ENCODE measurements at places on chromosomes 2 and 18. TPM values are rescaled to one million over a fixed set of nuclear protein-coding genes. Genes with fewer than 3 reads are reported as not detected.

DNA sequence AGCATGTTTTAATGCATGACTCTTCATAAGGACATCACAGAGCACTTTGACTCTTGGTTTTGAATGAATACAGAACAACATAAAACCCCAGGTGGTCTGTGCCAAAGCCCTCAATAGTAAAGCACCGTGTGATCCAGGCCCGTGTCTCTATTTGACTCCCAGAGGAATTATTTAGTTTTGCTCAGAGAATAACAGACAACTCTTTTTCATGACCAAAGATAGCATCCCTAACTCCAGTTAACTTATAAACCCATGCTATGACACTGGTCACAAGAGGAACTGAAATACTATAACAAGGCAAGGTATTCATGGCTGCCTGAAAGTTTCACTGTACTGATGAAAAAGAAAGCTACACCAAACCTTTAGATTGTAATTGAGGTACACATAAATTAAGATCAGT, 128.4 kb downstream of the IKZF2 start:
- no peak for DNase-seq

GRCh38 chr18:68922392-68922791, 124.5 kb downstream of the CCDC102B start:
- no peak for DNase-seq

GRCh38 chr2:4827836-4828235, 864.3 kb upstream of the SOX11 start:
- no peak for DNase-seq

Gene HOXD8
- total RNA-seq, result not detected

All from CD8-positive, alpha-beta memory T cell (primary cell).